ENCODE measurements at places on chromosomes 12 and 14.

DNA sequence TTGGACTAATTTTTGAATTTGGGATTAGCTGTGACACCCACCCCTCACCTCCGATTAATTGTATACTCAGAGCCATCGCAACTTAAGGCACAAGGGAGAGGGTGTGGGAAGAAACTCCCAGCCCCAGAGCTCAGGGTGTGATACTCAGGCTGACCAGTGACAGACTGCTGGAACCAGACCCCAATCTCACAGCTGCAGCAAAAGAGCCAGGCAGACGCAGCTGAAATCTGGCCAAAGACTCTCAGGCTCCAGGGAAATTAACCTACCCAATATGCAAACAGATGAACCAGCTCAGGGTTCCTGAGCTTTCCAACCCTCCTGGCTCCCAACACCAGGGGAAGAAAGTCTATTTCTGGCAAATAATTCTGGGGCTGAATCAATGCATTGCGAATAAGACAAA, 30.5 kb downstream of the ANAPC7 start:
- DNase-seq, result no peak

DNA sequence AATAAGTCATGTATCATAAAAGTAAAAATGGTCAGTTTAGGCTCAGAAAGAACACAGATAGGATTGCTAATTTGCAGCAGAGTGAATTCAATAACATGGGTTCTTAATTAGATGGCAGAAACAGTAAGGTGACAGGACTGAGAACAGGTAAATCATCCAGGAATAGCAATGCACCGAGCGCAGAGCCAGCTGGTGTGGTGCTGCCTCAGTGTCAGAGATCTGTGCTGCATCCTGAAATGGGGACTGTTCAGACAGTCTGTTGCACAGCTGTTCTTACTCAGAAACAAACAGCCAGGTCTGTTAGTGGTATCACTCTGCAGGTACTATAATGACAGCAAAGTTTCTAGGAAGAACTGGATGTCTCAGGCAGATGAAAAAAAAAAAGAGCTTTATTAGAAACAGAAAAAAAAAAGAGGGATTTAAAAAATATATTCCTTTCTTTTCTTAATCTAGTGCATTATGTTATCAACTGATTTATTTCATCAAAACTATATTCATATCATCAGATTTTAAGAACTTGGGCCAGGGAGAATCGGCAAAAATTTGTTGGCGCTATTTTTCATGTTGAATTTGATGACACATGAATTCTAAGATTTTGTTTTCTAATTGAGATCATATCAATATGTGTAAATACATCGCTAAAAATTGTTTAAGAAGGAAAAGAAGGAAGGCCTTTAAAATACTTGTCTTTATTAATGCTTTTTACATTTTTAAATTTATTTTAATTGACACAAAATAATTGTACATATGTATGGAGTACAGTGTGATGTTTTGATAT, 501.8 kb downstream of the PRKD1 start:
- no peak for DNase-seq

DNA sequence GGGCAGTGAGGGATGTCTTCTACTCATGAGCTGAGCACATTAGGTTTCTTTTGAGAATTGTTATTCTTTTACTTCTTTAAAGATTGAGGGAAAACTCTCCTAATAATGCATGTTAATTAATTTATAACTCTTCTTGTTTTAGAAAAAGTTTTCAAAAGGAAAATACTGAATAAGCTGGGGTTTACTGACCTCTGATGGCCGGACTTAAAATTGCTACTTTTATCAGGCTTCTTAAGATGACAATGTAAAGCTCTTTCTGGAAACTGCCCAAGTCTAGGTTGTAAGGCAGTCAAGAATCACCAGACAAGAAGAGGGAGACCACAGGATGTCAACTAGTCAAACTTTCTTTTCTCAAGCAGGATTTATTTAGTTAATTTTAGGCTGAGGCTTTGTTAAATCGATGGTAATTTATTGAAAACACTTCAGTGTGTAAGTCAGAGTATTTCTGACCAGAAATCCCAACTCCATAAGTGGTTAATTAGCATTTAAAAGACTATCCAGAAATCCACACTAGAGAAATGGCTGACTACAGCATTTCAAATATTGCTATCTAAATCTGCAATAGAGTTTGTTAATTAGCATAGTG, 82.1 kb downstream of the AVPR1A start:
- no peak for DNase-seq

GRCh38 chr14:106790189-106791036, 1264.0 kb downstream of the TMEM121 start:
- DNase-seq, result no peak

DNA sequence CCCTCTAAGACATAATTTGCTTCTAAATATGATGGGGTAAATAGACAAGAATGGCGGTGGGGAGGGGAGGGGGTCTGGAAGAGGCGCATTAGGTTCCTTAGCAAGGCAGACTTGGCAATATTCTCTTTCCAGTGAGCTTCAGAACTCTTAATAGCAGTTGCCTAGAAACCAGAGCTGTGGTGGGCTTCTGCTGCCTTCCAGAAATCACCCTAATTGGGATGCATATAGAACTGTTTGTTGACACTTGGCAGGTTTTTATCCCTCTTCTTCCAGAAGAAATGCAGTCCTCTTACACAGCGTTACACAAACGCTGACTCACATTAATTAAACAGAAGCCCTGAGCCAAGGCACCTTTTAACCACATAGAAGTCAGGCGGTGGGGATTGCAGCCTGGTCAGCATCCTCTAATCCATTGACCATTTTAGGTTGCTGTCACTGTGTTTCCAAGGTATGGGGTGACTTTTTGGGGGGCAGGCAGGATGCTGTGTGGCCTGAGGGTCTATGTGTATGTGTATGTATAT, 114.1 kb downstream of the CCDC60 start:
- DNase-seq, result no peak

DNA sequence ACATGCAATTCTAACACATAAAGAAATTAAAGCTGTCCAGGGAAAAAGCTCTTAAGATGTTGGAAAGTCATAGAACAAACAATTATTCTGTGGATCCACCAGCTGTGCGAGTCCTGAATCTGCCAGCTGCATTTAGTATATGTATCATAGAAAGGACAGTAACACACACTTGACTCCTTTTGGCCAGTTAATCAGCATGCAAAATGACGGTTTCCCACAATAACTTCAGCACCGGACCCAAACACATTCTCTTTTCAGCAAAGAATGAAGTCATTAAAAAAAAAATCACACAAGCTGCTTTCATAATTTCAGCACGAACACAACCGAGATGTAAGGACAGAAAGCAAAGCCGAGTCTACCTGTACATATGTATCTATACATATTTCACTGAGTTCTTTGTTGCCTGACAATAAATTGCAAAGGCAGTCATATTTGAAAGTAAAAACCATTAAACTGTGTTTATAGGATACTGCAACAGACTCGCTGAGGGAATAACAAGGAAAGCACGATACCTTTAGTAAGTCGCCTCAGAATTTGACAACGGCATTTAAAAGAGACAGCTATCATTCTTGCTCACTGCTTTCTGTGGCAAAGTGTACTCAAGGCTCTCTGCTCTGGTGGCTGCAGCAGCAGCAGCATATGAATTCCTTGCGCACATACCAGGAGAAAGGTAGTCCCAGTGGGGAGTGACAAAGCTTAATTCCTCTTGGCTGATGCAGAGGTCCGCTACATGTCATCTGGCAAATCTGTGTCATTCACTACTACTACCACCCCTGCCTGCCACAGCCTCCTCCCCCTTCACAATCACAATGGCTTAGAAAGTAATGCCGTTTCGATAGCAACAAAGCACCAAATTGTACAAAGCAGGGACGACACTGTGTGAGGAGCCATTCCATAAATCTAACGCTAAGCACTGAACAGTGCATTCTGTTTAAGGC, at the start of gene GRIP1:
GRIP1 (minus strand) TSS at position 739 of the 938 bp plus-strand sequence; CDS start at position 567, 172 bp downstream.
- DNase-seq, result no peak

GRCh38 chr12:79183003-79183402, 318.4 kb downstream of the SYT1 start:
- no peak for DNase-seq

DNA sequence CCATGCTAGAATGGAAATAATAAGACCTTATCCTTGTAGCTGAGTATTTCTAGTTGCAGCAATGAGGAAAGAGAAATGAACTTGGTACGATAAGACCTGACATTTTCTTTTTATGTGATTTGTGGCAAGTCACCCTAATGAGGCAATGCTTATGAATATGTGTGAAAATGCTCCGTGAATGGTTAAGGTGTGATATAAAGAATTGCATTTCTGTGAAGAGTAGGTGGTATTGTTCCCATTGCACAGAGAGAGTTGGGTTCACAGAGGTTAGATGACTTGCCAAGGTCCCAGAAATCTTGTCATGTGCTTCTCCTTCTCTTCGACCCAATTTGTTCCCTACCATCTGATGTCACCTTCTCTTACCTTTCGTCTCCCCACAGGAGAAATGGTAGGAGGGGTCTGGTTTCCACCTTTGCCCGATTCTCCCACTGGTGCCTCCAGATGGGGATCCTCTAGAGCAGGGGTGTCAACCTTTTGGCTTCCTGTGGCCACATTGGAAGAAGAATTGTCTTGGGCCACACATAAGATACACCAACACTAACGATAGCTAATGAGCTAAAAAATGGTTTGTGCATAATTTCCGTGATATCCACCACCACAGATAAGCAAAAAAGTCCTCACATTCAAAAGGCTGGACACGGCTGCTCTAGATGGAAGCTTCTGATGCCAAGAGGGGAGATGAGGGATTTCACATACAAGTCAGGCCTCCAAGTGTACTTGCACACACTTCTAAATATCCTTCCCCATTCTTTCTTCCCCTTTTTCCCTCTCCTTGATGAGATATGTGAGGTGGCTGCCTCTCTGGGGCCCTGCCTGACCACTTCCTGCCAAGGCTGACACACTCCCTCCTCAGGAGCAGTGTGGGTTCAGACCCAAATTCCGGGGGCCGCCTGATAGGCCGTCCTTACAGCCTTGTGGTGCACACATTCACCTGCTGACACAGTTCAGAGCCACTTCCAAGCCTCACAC, 96.1 kb downstream of the PLXNC1 start:
- DNase-seq, result no peak

DNA sequence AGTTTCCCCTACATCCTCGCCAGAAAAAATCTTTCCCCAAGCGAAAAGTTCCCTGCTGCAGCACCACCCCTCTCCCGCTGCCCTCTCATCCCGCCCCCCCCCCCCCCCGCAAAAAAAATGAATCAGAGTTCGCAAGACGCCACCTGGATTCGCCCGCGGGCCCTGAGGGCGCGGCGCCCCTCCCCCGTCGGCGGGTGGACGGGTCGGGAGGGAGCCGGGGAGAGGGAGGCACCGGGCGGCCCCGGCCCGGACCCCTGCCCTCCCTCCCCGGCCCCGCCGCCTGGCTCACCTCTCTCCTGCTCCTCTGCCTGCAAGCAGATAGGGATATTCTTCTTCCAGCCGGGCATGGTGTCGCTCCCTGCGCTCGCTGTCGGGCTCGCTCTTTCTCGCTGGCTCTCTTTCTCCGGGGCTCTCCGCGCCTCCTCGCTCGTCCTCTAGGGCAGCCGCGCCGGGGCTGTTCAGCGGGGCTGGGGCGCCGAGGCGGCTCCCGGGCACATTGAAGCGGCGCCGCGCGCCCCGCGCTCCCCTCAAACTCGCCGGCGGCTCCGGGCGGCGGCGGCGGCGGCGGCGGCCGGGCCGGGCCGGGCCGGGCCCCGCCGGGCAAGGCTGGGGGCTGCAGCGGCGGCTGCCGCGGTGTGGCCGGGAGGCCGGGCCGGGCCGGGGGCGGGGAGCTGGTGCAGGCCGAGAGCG, 200.3 kb upstream of the CAND1 start:
- no peak for DNase-seq

- DNase-seq, result no peak
These were observed at the start of gene GPR65 for GRCh38 chr14:88005050-88005481. Gene GPR65 (plus strand): TSS chr14:88005135. CDS start chr14:88010848, 5,713 bp downstream.

DNA sequence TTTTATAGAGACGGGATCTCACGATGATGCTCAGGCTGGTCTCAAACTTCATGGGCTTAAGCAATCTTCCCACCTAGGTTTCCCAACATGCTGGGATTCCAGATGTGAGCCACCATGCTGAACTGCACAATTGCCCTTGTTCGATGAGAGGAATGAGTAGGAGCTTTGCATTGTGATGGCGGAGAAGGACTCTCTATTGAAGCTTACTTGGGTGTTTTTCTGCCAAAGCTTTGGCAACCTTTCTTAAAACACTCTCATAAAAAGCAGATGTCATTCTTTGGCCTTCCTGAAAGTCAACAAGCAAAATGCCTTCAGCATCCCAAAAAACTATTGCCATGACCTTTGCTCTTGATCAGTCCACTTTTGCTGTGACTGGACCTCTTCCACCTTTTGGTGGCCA, 904.8 kb upstream of the TMEM132C start:
- DNase-seq, result no peak

DNA sequence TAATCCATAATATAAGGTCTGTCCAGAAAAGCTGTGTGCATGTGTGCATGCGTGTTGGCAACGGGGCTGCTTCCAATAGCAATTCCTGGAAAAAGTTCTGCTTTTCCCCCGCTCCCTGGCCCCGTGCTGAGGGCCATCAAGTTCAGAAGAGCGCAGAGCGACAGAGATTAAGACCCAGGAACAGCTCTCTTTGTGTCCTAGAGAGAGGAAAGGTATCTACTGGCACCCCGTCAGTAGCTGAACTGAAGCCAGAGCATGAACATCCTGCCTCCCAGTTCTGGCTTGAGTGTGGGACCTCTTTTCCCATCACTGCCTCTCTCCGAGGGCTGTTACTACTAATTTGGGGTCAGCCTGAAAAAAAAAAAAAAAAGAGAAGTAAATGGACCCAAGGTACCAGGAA, 15.5 kb downstream of the HDAC7 start:
- no peak for DNase-seq

- no peak for DNase-seq
These were observed 248.5 kb downstream of the PCNX1 start for GRCh38 chr14:71155743-71156142.

DNA sequence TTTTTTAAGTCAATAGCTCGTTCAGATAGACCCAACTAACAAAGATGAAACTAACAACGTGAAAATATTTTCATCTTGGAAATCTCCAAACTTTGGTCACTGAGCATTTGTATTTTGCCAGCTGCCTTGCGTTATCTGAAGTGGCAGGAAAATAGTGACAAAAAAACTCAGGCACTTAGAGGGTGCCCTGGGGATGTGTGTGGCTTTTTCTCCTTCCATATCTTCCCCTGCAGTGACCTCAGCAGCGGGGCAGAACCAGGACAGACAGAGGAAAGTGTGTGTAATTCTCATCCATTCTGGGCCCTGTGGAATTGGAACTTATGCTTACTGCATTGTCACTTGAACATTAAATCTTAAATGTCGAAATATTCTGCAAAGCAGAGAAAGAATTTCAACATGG, 152.0 kb downstream of the BCAT1 start:
- DNase-seq, result no peak
